Ureter (tissue), 1 donor: ENCODE measurements at places on chromosomes 13 and 19.

DNA sequence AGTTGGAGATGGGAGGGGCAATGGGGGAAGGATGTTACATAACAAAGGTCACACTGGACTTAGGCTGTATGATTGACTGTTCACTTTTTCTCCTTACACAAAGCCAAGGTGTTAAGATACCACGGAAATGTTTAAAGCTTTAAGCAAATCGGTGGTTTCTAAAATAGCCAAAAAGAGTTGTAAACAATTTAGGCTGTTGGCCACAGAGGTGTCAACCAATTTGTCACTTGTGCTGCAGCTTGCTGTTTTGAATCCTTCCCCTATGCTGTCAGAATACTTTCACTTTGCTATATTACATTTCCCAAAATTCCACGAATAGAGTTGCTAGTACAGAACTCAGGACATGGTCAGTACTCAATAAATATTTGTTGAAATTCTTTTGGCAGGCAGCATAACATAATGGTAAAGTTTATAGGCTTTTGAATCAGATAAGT lies 149.3 kb downstream of the VWA8 start:
- no peak for DNase-seq

DNA sequence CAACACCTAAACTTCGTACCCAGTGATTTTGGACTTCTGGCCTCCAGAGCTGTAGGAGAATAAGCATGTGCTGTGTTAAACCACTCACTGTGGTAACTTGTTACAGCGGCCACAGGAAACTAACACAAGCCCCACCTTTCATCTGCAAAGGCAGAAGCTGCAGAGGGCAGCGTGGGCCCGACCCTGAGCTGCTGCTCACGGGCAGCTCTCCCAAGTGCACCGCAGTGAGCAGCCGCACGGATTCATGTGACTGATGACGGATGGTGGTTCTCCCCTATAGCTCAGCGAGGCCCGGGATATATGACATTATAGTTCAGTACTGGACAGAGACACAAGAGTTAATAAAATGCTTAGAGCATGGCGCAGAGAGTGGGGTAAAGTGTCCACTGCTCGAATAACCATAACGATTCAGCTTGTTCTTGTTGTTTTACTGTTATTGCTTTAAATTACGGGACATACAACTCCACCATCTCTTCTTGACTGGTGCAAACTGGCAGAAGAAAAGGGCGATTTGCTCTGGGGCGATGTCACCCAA lies 21.9 kb downstream of the VRK3 start:
- no peak for DNase-seq

GRCh38 chr13:112241288-112241687 lies 134.9 kb upstream of the SPACA7 start:
- no peak for DNase-seq

DNA sequence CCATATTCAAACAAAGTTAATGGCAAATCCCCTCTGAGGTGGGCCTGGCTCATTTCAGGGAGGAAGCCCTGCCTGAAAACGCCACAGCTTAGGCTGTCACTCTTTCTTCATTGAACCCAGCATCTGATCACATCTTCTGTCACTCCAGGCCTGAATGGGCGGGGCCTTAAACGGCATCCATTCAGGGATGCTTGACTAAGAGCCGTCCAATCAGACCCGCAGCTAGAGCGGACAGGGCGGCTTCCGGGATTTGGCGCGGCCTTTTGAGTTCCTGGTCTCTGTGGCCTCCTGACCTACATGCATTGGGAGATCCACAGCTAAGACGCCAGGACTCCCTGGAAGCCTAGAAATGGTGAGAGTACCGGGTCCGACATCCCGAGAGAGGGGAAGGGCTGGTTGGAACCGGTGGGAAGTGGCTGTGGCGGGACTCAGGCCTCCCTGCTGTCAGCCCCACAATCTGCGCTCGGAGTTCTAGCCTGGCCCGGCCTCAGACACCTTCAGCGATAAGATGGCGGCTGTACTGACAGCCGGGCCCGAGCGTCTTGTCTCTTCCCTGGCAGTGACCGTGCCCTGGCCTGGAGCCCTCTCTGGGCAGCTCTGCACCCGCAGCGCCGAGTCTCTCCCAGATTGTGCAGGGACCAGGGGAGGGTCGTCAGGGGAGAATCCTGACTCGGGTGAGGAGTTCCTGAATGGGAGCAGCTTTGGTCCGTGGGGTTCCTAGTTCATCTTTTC lies at the start of gene ZNF723:
TSS of gene ZNF723 (plus strand) at position 261 of the 732 bp plus-strand sequence. CDS start at position 350, 89 bp downstream.
- DNase-seq: no peak

GRCh38 chr13:46698014-46698413 lies 98.9 kb downstream of the ESD start:
- peak; percentile 72 for DNase-seq

GRCh38 chr13:47287291-47287751 lies 390.5 kb upstream of the HTR2A start:
- no peak for DNase-seq

DNA sequence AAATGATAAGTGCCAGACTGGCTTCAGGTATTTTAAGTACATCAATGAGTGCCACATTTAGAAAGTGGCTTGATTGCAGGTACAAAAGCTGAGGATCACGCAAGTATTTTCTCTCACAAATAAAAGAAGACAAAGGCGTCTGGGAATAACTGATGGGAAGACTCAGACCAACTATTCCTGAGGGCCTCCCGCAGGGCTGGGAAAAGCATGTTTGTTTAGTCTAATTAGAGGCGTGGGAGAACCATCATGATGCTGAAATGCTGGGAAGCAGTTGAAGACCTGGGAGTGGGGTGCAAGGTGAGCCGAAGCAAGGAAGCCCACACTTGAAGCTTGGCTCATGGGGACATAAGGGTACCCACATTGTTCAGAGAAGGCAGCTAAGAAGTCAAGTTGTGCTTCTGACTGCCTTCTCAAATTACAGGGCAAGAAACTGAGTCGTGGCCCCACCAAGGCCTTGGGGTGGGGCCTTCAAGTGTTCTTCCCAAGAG lies 536.0 kb downstream of the MYO16 start:
- DNase-seq: no peak

DNA sequence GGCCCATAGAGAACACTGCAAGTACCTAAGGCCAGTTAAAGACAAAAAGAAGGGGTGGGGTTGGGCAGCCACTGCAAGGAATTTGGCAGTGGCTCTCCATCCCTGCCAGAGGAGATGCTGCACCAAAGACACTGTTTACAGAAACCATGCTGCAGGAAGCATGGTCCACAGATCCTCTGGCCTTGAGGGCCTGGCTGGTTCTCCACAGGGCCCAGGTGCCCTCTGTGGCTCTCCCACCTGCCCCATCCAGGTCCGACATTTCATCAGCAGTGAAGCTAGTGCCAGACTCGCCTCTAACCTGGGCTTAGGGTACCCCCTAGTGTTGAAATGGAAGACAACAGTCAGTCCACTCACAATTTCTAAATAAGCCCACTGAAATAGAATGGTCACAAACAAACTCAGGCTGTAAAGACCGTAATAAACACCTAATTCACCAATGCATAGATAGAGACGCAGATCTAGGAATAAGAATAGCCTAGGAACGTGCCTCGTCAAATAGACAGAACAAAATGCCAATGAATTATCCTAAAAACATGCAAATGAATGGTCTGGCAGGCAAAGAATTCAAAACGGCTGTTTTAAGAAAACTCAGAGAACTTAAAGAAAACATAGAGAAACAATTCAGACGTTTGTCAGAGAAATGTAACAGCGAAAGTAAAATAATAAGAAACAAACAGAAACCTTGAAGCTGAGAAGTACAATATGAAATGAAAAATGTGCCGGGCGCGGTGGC lies 23.3 kb downstream of the LYPD4 start:
- no peak for DNase-seq

DNA sequence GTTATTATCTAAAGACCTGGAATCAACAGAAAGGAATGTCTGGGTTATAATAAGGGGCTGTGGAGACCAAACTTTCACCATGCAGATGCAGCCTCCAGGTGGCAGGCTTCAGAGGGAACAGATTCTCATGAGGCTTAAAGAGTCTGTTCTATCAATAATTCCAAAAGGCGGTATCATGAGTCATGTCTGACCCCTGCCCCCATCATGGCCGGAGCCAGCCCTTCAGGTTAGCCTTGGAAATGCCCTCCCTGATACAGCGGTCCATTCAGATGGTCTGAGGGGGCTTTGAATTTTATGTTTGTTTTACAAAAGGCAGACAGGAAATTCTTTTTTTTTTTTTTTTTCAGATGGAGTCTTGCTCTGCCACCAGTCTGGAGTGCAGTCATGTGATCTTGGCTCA lies 21.7 kb upstream of the LAMP1 start:
- DNase-seq: no peak
